Gastrocnemius medialis (tissue), 4 donors: ENCODE measurements at places on chromosomes 7 and 10. TPM values are rescaled to one million over a fixed set of nuclear protein-coding genes. Genes with fewer than 3 reads are reported as not detected.

GRCh38 chr7:70480927-70481569, 650.9 kb upstream of the GALNT17 start:
- DNase-seq: no peak
- H3K27me3 ChIP-seq: no peaks in the 10 kb centered on the region
- no peak overlapping the region for H3K4me3 ChIP-seq
- H3K36me3 ChIP-seq: no peaks in the 10 kb centered on the region
- H3K27ac ChIP-seq: no peak overlapping the region
- no peaks in the 10 kb centered on the region for H3K4me1 ChIP-seq

DNA sequence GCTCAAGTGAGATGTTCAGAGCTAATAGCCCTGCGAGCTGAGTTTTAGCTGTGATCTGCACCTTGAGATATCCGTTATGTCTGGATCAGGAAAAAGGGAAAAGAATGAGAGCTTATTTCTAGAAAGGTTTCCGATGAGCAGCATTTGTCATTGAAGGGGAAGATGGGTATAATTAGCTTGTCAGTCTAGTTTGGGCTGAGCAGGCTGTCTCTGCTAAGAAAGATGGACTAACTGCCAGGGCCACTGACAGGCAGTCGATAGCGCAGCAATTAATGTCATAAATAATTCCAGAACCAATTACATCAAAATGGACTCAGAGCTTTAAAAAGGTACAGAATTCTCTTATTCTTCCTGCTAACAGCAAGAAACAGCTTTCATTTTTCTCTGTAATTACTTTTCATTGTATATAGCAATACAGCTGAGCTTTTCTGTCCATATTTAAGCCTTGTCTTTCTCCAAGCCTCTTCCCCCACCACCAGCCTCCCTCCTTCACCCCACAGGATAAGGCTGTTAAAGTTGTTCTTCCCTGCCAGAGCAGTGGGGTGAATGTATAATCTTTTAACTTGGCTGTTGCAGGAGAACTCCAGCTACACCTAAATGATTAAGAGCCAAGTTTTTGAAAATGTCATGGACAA, 1006.5 kb downstream of the KCNMA1 start:
- DNase-seq: no peak
- H3K36me3 ChIP-seq: no peaks in the 10 kb centered on the region
- H3K4me1 ChIP-seq: no peaks in the 10 kb centered on the region
- H3K4me3 ChIP-seq: no peak overlapping the region
- H3K27me3 ChIP-seq: no peaks in the 10 kb centered on the region

DNA sequence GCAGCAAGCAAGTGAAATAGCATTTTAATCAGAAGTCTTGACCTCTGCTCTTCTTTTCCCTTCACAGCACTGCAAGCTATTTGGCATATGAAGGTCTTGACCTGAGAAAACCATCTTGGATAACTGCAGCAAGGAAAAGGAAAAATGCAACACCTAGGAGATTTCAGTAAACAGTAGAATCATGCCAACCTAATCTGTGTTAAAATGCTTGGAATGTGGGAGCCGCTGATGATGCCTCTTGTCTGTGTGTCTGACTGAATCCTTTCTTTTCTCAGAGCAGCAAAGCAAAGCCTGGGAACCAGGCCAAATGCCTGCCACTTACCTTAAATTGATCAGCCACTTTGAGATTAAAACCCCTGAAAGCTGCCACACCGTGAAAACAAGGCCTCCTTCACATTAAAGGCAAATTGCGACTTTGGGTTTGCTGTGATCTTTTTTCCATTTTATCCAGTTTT, 80.4 kb upstream of the CDK6 start:
- H3K27ac ChIP-seq: no peak overlapping the region
- H3K36me3 ChIP-seq: no peaks in the 10 kb centered on the region
- no peaks in the 10 kb centered on the region for H3K4me1 ChIP-seq
- H3K27me3 ChIP-seq: no peaks in the 10 kb centered on the region
- DNase-seq: no peak

DNA sequence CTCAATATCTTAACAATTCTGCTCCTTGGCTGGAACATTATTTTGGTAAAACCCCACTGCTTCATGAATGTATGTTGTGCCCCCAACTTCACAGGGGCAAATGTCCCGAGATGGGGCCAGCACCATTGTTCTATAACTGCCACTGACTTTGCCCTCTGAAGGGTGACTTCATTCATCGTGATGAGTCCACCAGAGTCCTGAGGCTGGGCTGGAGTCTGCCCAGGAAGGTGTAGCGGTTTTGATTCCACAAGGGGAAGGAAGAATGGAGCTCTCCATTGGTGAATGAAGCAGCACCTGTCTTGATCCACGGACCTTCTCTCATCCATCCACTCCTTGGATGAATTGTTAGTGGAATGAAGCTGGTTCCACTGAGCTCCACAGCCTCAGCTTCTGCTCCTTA, 18.4 kb downstream of the AKR1B1 start:
- no peak for DNase-seq
- no peaks in the 10 kb centered on the region for H3K27me3 ChIP-seq
- no peaks in the 10 kb centered on the region for H3K36me3 ChIP-seq
- H3K27ac ChIP-seq: peak overlapping the region; percentile 52
- peaks cover 35% of the 10 kb centered on the region for H3K4me1 ChIP-seq

DNA sequence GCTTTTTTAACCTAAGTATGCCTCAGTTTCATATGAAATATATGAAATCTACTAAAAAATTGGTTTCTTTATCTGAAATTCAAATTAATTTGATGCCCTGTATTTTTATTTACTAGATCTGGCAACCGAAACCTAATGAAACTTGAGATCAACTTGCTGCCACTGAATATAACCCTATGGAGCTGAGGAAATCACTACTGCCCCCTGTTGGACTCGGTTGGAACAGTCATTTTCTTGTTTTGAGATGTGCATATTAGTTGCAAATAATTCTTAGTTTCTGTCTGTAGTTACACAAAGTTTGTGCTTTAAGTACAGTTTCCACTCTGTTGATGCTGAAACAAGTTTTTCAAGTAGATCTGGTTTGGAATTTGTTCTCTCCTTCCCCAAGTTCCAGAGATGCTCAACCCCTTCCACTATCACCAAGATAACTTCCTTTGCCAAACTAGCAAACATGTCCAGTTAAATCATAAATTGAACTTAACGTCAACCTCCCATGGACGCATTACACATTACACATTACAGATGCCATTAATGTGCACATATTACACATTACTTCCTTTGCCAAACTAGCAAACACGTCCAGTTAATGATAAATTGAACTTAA, 22.2 kb upstream of the EXOC4 start:
- no peaks in the 10 kb centered on the region for H3K27me3 ChIP-seq
- no peak overlapping the region for H3K27ac ChIP-seq
- peak; percentile 21 for DNase-seq
- H3K4me1 ChIP-seq: no peaks in the 10 kb centered on the region
- H3K4me3 ChIP-seq: no peak overlapping the region

GRCh38 chr7:15780271-15780670, 93.8 kb upstream of the MEOX2 start:
- no peak overlapping the region for H3K27ac ChIP-seq
- no peak for DNase-seq
- no peaks in the 10 kb centered on the region for H3K4me1 ChIP-seq
- H3K4me3 ChIP-seq: no peak overlapping the region
- no peaks in the 10 kb centered on the region for H3K27me3 ChIP-seq
- no peaks in the 10 kb centered on the region for H3K36me3 ChIP-seq

DNA sequence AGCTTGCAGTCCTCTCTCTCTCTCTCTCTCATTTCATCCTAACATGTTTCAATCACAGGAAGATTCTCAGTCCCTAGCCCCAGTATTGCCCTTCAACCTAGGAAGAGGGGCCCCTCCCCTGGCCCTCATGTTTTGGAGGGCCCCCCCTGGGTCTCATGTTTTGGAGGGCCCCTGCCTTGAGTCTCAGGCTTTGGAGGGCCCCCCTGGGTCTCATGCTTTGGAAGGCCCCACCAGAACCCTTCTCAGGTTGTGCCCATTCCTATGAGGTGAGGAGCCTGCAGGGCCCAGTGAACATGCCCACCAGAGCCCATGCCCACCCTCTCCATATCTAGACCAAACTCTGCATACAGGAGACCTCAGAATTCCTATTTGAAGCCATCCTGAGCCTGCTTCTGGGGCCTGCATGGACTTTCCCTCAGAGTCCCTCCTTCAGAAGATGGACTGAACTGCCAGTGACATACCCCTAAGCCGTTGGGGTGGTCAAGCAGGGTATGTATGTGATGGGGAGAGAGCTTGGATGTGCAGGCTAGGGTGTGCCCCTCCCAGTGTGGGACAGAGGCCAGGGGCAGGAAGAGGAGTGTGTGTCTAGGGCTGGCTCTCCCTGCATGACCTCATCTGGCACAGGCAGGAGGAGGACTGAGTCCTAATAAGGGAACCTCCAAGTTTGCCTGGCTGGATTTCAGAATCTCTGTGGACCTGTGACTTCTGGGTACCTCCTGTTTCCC, 8.1 kb upstream of the VDAC2 start:
- peak overlapping the region; percentile 47 for H3K27ac ChIP-seq
- no peak overlapping the region for H3K4me3 ChIP-seq
- peak; percentile 35 for DNase-seq

GRCh38 chr7:72017756-72018155, 394.4 kb downstream of the CALN1 start:
- H3K4me3 ChIP-seq: no peak overlapping the region
- H3K4me1 ChIP-seq: no peaks in the 10 kb centered on the region
- DNase-seq: no peak
- no peaks in the 10 kb centered on the region for H3K36me3 ChIP-seq
- no peak overlapping the region for H3K27ac ChIP-seq
- no peaks in the 10 kb centered on the region for H3K27me3 ChIP-seq

DNA sequence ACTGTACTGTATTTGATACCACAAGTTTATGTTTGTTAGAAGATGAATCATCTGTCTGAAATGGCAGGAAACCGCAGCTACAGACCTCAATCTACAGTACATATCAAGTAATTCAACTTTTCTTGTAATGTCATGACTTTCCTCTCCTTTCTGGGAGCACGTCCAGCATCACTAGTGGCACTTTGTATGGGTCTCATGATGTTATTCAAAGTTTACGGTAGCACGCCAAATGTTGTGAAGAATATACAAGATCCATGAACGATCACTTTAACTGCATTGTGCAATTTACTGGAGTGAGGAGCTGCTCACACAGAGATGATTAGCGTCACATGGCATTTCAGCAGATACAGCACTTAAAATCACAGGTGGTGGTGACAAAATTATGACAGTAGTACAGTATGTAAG, 257.8 kb upstream of the GNAI1 start:
- no peaks in the 10 kb centered on the region for H3K27me3 ChIP-seq
- H3K36me3 ChIP-seq: no peaks in the 10 kb centered on the region
- H3K4me3 ChIP-seq: no peak overlapping the region

DNA sequence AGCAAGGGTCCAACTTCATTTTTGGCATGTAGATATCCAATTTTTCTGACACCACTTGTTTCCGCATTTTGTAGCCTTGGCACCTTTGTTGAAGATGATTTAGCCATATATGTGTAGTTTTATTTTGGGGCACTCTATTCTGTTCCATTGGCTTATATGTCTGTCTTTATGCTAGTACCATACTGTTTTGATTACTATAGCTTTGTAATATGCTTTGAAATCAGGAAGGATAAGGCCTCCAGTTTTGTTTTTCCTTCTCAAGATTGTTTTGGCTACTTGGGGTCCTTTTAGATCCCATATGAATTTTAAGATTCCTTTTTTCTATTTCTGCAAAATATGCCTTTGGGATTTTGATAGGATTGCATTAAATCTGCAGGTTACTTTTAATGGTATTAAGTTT, 9.5 kb upstream of the BTBD16 start:
- no peak overlapping the region for H3K4me3 ChIP-seq
- no peaks in the 10 kb centered on the region for H3K27me3 ChIP-seq
- H3K27ac ChIP-seq: no peak overlapping the region
- no peaks in the 10 kb centered on the region for H3K36me3 ChIP-seq

- no peak overlapping the region for H3K4me3 ChIP-seq
- H3K4me1 ChIP-seq: no peaks in the 10 kb centered on the region
- no peaks in the 10 kb centered on the region for H3K36me3 ChIP-seq
- no peak for DNase-seq
- no peaks in the 10 kb centered on the region for H3K27me3 ChIP-seq
- no peak overlapping the region for H3K27ac ChIP-seq
Measured at GRCh38 chr10:98456043-98456570, 9.4 kb upstream of the HPS1 start.

- no peak overlapping the region for H3K4me3 ChIP-seq
- peaks cover 10% of the 10 kb centered on the region for H3K27me3 ChIP-seq
- no peaks in the 10 kb centered on the region for H3K4me1 ChIP-seq
- H3K27ac ChIP-seq: no peak overlapping the region
- no peaks in the 10 kb centered on the region for H3K36me3 ChIP-seq
Measured at GRCh38 chr7:26081638-26082037, 70.4 kb upstream of the NFE2L3 start.

DNA sequence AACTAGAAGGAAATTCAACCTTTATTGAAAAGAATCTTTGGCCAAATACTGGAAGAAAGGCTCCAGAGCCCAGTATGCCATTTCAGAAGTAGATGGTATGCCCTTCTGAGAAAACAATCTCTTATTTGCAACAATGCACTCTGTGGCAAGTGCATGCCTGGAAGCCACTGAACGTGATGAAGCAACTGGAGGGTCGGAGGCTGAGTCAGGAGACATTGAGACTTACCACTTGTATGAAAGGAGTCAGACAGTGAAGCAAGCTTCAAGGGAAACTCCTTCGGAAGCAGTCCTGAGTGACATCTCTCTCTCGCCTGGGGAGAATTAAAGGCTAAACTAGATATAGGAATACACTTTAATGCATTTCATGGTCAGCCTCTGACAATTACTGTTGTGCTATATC, 353.7 kb downstream of the NRG3 start:
- H3K27ac ChIP-seq: no peak overlapping the region
- H3K27me3 ChIP-seq: no peaks in the 10 kb centered on the region
- H3K4me1 ChIP-seq: no peaks in the 10 kb centered on the region
- no peak for DNase-seq
- H3K4me3 ChIP-seq: no peak overlapping the region

DNA sequence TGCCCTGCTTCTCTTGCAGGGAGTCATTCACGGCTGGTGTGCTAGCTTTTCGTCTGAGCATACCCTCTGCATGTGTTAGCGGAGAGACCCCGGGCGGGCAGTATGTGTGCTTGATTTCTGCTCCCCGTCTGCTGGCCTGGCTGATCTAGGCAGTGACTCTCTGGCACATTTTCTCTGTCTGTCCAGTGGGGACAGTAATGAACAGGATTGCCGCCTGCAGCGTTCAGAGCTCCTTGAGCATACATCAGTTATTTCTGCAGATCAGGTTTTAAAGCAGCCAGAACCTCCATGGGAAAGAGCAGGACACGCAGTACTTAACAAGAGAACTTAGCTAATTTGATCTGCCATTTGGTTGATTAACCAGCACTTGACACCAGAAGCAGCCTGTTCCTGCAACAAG, 242.5 kb downstream of the CELF2 start:
- DNase-seq: no peak
- H3K4me1 ChIP-seq: peaks cover 18% of the 10 kb centered on the region
- no peak overlapping the region for H3K27ac ChIP-seq
- no peaks in the 10 kb centered on the region for H3K27me3 ChIP-seq

CALY gene
- not detected for total RNA-seq

CXCL12 gene
- total RNA-seq: 19.4 TPM

FKBP9 gene
- 34.2 TPM for total RNA-seq

PLAU gene
- 1.8 TPM for total RNA-seq
